ENCODE measurements at places on chromosomes 7 and 10.

DNA sequence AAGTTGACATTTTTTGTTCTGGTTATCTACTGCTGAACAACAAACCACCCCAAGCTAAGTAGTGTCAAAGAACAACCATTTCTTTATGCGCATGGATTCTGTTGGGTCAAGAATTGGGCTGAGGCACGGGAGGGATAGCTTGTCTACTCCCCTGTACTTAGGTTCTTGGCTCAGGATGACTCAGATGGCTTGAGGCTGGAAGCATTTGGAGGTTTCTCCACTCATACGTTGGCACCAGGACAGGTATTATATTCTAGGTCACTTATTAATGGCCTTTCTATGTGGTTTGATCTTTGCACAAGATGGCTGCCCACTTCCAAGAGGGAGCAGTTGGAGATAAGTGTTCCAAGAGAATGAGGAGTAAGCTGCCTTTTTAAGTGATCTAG is 11.8 kb upstream of the TFAM start:
- DNase-seq, result peak; percentile 76

- no peak for DNase-seq
Observed at GRCh38 chr10:124724279-124725027, 19.7 kb downstream of the FAM53B start.

- no peak for DNase-seq
Observed at GRCh38 chr10:21514129-21514817, 11.2 kb downstream of the SKIDA1 start.

DNA sequence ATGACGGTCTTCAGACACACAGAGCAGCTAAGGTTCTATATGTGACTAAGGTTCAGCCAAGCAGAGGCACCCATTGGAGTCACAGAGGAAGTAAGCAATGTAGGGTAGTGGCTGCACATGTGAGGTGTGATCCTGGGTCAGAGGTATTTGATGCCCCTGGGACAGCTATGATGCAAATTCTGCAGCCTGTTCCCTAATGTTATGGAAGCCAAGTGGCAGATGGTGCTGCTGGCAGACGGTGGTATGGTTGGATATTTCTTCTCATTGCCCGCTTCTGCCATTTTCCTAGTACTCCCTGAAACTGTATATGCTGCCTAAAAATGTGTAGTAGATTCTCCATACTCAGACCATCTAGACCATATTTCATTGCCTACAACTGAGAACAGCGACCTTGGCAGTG is 7.2 kb downstream of the TAS2R16 start:
- DNase-seq, result no peak

GRCh38 chr7:47937065-47937687 is 11.1 kb downstream of the PKD1L1 start:
- peak; percentile 35 for DNase-seq

- DNase-seq, result no peak
Observed at GRCh38 chr7:110677405-110677804, 413.5 kb upstream of the LRRN3 start.

DNA sequence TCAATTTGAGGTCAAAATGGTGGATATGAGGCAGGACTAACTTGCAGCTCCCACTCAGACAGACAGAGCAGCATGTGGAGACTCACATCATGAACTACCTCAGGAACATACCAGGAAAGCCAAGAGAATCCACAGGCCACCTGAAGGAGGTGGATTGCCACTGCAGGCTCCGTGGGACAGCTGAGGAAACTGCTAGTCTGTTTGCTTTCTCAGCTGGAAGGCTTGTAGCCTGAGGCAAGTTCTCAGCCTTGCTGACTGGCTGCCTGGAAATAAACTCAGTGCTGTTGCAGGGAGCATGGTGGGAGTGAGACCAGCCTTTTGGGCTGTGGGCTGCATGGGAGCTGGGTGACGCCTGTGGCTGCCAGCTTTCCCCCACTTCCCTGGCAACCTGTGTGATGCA is 202.9 kb downstream of the ZNF248 start:
- no peak for DNase-seq

DNA sequence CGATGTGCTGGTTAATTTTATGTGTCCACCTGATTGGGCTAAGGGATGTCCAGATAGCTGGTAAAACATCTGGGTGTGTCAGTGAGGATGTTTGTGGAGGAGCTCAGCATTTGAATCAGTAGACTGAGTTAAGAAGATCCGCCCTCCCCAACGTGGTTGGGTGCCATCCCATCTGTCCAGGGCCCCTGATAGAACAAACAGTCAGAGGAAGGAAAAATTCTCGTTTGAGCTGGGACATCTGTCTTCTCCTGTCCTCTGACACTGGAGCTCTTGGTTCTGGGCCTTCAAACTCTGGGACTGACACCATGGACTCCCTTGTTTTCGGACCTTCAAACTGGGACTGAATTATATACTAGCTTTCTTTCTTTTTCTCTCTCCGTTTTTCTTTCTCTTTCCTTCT is 59.6 kb downstream of the CARD11 start:
- DNase-seq, result no peak

DNA sequence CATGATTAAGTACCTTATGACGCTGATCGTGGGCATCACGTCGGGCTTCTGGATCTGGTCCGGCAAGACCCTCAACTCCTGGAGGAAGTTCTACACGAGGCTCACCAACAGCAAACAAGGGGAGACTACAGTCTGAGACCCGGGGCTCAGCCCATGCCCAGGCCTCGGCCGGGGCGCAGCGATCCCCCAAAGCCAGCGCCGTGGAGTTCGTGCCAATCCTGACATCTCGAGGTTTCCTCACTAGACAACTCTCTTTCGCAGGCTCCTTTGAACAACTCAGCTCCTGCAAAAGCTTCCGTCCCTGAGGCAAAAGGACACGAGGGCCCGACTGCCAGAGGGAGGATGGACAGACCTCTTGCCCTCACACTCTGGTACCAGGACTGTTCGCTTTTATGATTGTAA is 2.5 kb downstream of the FZD1 start:
- DNase-seq, result peak; percentile 35

DNA sequence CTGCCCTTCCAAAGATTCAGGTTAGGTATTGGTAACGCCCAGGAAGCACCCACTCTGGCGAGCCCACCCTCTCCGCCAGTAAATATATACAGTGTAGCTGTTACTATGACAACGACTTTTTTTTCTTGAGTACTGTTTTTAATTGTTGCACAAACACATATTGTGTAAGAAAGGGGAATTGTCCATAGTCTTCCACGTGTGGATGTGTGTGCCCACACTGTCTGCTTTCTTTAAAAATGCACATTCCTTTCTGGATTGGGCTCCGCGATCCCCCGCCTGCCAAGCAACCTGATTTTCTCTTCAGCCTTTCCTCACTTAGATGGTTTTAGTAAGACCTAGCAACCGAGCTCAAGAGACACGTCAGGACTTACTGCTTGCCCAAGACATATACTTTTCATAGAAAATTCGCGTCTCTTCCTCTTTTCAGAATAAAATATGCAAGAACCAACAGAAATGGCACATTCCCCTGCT is 247.8 kb downstream of the EBF3 start:
- no peak for DNase-seq

GRCh38 chr7:100208911-100209408 is 10.8 kb upstream of the PVRIG start:
- DNase-seq, result no peak

- DNase-seq, result no peak
Observed at GRCh38 chr10:61797304-61798153, 104.0 kb upstream of the ARID5B start.

DNA sequence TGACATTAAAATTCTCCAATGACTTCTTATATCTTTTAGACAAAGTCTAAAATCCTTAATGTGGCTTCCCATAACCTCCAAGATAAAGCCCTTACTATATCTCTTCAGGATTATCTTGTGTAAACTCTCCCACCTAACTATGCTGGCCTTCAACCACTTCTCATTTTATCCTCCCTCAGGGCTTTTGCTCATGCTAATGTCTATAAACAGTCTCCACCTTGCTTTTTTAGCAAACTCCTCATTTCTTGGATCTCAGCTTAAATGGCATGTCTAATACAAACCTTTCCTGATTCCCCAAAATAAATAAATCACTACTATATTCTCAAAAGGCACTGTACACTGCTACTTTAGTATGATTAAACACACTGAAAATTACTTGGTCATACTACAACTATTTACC is 181.2 kb downstream of the LRRN3 start:
- no peak for DNase-seq

DNA sequence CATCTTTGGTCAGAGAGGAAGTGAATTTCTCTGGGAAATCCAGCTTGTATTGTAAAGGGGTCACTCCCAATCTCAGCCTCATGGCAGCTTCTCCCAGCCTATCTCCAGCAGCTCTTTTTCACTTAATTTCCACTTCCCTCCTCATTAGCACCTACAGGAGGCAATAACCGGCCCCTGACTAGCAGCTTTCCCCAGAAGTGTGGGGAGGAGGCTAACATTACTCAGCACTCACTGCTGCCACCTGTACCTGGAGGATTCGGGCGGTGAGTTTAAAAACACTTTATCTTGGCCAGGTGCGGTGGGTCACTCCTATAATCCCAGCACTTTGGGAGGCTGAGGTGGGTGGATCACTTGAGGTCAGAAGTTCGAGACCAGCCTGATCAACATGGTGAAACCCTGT is 3.8 kb downstream of the NODAL start:
- no peak for DNase-seq

DNA sequence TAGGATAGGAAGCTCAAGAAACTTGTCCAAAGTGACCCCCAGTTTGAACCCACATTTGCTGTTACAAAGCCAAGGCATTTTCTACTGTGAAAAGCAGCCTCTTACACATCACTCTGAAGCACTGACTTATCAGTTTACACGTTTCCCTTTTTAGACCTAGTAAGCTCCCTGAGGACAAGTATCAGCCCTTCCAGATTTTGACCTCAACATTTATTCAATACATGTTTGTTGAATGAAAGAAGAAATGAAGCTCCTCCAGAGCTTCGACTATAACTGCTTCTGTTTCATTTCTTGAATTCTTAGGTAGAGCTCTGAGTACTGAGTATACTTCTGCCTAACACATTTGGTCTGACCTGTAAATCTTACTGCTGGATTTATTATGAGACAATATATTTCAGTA is 2.7 kb downstream of the WASL start:
- no peak for DNase-seq

DNA sequence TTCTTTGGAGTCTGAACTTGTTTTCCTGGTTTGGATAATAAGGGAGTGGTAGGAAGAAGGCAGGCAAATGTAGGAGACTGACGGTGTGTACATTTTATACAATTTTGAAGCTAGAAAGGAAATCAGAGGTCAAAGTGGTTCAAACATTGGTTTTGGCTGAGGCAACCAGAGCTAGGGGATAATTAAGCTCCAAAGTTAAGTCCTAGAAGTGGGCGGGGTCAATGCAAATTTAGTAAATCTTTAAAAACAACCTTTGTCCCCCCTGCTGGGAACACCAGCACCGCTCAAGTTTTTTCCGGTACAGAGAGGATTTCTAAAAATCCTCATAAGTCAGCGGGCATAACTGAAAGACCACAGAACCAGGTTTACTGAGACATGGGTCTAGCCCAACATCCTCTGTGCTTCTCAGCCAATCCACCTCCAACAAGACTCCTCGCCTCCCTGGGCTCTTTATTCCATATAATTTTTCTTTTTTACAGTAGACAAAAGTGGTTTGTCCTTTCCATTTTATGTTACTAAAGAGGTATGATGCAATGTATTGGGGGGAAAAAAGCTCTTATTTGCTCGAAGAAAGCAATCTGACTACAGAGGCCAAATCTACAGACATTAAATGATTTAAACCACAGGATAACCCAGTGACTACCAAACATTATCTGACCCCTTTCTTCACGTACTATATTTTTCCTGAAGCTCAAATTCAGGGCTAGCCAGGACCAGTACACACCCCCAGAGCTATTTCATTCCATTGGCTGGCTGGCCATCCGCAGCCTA is 1.6 kb downstream of the GLUD1 start:
- peak; percentile 70 for DNase-seq

DNA sequence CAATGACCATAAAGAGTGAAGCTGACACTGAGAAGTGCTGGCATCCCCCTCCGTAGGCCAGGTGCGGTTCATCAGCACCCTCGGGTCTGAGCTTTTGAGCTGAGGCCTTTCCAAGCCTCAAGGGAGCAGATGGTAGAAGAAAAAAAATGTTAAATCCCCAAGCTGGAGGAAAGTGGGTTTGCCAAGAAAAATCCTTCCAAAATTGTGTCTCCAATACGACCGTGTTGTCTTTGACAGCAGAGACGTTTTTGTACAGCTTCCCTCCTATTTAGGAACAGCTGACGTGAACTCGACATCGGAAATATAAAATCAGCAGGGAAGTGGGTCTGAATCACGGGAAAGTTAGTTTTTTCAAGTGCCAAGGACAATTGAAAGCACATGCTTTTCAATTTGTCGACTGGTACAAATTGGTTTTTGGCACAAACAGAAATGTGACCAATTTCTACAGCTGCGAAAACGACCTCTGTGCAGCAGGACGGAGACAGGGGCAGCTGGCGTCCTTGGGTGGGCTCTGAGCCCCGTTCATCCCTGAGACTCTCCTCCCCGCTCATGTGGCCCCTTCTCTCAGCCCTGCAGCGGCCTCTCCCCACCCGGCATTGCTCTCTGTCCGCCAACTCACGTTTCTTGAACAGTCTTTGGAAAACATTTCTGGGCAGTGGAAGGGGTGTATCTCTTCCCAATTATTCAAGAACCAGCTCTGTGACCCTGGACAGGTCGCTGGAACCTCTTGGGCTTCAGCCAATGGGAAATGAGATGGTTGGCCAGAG is 89.9 kb downstream of the PAXIP1 start:
- DNase-seq, result no peak

- DNase-seq, result no peak
Observed at GRCh38 chr7:28145931-28146330, 34.7 kb downstream of the JAZF1 start.

- no peak for DNase-seq
Observed at GRCh38 chr7:46440186-46440585, 519.1 kb upstream of the IGFBP3 start.

DNA sequence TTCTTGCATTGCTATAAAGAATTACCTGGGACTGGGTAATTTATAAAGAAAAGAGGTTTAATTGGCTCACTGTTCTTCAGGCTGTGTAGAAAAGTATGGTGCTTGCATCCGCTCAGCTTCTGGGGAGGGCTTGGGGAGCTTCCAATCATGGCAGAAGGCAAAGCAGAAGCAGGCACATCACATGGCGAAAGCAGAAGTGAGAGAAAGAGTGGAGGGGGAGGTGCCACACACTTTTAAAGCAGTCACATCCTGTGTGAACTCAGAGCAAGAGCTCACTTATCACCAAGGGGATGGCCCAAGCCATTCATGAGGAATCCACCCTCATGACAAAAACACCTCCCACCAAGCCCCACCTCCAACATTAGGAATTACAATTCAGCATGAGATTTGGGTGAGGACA is 303.5 kb downstream of the OTUD1 start:
- DNase-seq, result no peak

DNA sequence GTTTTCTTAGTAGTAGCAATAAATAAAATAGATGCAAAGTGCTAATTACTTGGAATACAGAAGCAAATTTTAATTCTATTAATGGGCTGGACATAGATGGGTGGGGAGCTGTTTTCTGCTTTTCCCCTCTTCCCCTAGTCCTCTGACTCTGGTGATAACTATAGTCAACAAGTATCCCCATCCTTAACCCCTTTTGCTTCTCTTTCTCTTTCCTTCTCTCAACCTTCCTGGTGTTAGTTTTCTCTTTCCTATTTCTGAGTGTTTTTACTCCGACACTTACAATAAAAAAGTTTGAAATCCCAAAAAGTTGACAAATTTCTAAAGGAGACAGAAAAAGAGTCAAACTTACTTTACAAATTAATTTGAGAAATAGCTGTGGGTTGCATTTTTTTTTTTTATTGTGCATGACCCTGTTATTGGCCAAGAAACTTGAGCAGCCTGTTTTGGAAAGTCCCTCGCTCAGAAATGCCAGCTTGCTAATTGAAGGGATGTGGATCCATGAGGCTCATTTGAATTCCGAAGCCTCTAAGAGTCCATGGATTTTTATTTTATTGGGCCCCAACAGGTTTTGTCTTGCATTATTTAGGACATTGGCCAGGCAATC is 2.4 kb downstream of the FAS start:
- peak; percentile 46 for DNase-seq

- DNase-seq, result no peak
Observed at GRCh38 chr7:106218546-106218945, 66.2 kb downstream of the NAMPT start.

Measured in kidney tubule cell (primary cell).